ENCODE measurements at places on chromosomes 1 and 21. TPM values are rescaled to one million over a fixed set of nuclear protein-coding genes. Genes with fewer than 3 reads are reported as not detected.
A peak's percentile ranks its signal among the peaks of the same experiment; 100 is the strongest.

Gene CENPL
- 5.7 TPM for total RNA-seq

Gene A3GALT2
- total RNA-seq, result not detected

- no peak for DNase-seq
- no peaks in the 10 kb centered on the region for H3K27me3 ChIP-seq
- no peak overlapping the region for H3K27ac ChIP-seq
- no peaks in the 10 kb centered on the region for H3K4me1 ChIP-seq
- no peaks in the 10 kb centered on the region for H3K36me3 ChIP-seq
Observed at GRCh38 chr1:192284927-192285326, 31.9 kb upstream of the RGS21 start.

DNA sequence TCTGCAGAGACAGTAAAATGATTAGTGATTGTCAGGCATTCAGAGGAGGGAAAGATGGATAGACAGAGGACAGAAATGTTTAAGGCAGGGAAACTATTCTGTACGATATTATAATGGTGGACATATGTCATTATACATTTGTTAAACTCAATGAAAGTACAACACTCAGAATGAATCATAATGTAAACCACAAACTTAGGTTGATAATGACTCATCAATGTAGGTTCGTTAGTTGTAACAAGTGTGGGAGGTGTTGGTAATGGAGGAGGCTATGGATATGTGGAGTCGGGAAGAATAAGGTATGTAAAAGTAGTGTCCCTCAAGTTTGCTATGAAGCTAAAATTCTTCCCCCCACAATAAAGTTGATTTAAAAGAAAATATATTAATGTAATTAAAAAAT is 455.0 kb downstream of the BRINP3 start:
- no peak for DNase-seq
- H3K36me3 ChIP-seq, result no peaks in the 10 kb centered on the region
- H3K27ac ChIP-seq, result no peak overlapping the region
- no peak overlapping the region for H3K4me3 ChIP-seq

DNA sequence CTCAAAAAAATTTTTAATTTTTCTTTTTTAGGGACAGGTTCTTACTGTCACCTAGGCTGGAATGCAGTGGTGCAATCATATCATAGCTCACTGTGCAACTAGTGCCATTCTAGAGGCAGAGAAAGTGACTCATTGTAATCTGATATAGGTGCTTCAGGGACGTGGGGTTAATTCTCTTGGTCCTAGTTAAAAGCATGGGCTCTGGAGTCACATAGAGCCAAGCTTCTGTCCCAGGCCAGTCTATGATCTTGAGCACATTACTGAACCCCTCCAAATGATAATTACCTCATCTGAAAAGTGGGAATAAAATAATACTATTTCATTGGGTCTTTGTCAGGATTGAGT is 1.1 kb upstream of the ADIPOR1 start:
- no peak overlapping the region for H3K4me3 ChIP-seq
- H3K27me3 ChIP-seq, result no peaks in the 10 kb centered on the region
- no peak overlapping the region for H3K27ac ChIP-seq

DNA sequence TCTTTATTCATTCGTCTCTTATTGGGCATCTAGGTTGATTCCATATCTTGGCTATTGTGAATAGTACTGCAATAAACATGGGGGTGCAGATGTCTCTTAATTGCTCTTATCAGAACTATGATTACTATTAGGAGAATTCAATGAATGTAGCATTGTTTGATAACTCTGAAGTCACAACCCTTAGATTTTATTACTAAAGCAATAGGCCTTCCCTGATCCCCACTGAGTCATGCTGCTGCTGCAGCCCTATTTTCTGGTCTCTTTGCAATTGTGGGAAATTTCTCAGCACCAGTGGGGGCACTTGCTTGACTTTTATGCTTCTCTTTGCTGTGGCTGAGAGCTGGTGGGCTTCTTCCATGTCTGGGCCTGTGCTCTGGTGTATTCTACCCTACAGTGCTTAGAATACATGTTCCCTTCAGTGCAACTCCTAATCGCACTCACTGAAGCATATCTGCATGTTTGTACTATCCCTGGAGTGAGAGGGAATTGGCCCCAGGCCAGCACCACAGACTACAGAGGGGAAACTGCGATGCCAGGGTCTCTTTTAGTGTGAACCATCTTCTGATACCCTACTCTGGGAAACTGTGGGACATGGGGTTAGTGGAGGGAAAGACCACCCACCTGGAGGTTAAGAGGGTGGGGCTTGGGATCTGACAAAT is 52.2 kb upstream of the ROR1 start:
- no peaks in the 10 kb centered on the region for H3K4me1 ChIP-seq
- DNase-seq, result no peak
- H3K27ac ChIP-seq, result no peak overlapping the region
- no peaks in the 10 kb centered on the region for H3K36me3 ChIP-seq

DNA sequence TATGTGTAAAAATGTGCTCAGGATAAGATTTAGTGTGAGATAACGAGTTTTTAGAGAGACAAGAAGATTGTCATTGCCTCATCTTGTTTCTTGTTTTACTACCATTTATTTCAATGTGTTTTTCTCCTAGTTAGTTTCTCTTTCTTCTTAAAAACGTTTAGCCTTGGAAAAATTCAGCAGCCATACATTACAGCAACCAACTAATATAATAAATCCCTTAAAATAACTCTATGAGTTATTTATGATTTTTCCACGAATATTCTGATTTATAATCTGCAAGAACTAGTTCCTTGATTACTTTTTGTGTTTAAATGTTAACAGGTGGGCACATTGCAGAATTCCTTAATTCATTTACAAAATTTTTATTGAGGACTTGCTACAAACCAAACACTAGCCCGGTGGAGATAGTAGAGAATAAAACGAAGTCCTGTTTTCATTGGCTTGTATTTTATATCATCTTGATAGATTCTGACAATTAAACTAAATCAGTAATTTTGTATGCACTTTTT is 118.9 kb downstream of the OSBPL9 start:
- H3K4me1 ChIP-seq, result peaks cover 71% of the 10 kb centered on the region
- H3K27ac ChIP-seq, result no peak overlapping the region
- DNase-seq, result no peak
- H3K4me3 ChIP-seq, result no peak overlapping the region
- H3K27me3 ChIP-seq, result no peaks in the 10 kb centered on the region

GRCh38 chr1:222594789-222595188 is 5.1 kb upstream of the TAF1A start:
- H3K4me3 ChIP-seq, result no peak overlapping the region
- peaks cover 7% of the 10 kb centered on the region for H3K4me1 ChIP-seq
- no peak overlapping the region for H3K27ac ChIP-seq
- no peaks in the 10 kb centered on the region for H3K36me3 ChIP-seq
- DNase-seq, result no peak

GRCh38 chr1:81382561-81382960 is 418.2 kb upstream of the ADGRL2 start:
- H3K4me3 ChIP-seq, result no peak overlapping the region
- DNase-seq, result no peak
- H3K4me1 ChIP-seq, result no peaks in the 10 kb centered on the region
- H3K36me3 ChIP-seq, result no peaks in the 10 kb centered on the region
- H3K27me3 ChIP-seq, result no peaks in the 10 kb centered on the region
- H3K27ac ChIP-seq, result no peak overlapping the region

- no peaks in the 10 kb centered on the region for H3K27me3 ChIP-seq
- peak overlapping the region; percentile 85 for H3K27ac ChIP-seq
- H3K4me3 ChIP-seq, result no peak overlapping the region
- peaks cover 93% of the 10 kb centered on the region for H3K36me3 ChIP-seq
- DNase-seq, result no peak
Observed at GRCh38 chr21:45989355-45990048, 7.9 kb downstream of the COL6A1 start.

- H3K36me3 ChIP-seq, result no peaks in the 10 kb centered on the region
- no peaks in the 10 kb centered on the region for H3K4me1 ChIP-seq
- no peak for DNase-seq
- no peak overlapping the region for H3K27ac ChIP-seq
Observed at GRCh38 chr1:181396171-181396670, 87.1 kb upstream of the CACNA1E start.

DNA sequence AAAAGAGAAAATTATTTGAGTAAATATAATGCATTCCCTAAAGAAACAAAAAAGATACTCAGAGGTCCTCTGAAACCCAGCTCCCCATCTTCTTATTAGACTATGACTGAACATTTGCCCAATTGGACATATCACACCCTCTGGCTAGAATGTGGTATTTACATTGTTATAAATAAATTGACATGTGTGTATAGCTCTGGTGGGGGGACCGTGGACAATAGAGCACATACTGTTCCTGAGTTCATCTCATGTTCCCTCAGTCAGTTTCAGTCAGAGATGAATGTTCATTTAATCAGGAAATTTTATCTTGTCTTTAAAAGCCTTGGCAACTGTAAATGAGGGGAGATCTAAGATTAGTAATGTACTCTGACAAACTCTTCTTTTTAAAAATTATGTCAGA is 459.3 kb upstream of the ADAMTS5 start:
- H3K27me3 ChIP-seq, result no peaks in the 10 kb centered on the region
- DNase-seq, result no peak
- no peak overlapping the region for H3K27ac ChIP-seq
- no peak overlapping the region for H3K4me3 ChIP-seq
- H3K4me1 ChIP-seq, result peaks cover 31% of the 10 kb centered on the region

GRCh38 chr1:185694081-185694480 is 40.1 kb upstream of the HMCN1 start:
- no peak overlapping the region for H3K27ac ChIP-seq
- no peaks in the 10 kb centered on the region for H3K36me3 ChIP-seq

DNA sequence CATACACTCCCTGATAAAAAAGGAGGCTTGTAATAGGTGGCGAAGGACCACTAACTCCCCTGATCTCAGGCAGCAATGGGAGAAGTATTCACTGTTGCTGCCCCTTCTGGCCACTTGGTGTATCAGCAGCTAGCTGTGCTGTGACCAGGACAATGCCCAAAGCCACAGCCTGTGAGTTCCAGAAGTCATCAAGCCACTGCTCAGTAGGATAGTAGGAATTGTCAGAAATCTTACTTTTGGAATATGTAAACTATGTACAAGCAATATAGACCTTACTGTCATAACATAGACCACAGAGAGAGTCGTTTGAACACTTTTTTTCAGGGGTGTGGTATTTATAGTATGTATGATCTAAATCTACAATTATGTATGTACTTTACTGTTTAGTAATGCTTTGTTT is 248.3 kb upstream of the CAMK1G start:
- H3K36me3 ChIP-seq, result no peaks in the 10 kb centered on the region
- DNase-seq, result no peak
- H3K27ac ChIP-seq, result no peak overlapping the region
- no peaks in the 10 kb centered on the region for H3K4me1 ChIP-seq

GRCh38 chr21:30206551-30207251 is 9.2 kb downstream of the CLDN8 start:
- H3K36me3 ChIP-seq, result no peaks in the 10 kb centered on the region
- H3K4me3 ChIP-seq, result no peak overlapping the region
- no peak for DNase-seq
- H3K4me1 ChIP-seq, result no peaks in the 10 kb centered on the region
- no peak overlapping the region for H3K27ac ChIP-seq

GRCh38 chr1:178942285-178943198 is 71.7 kb upstream of the ANGPTL1 start:
- H3K4me1 ChIP-seq, result peaks cover 74% of the 10 kb centered on the region
- no peak overlapping the region for H3K4me3 ChIP-seq
- H3K27me3 ChIP-seq, result no peaks in the 10 kb centered on the region
- H3K36me3 ChIP-seq, result no peaks in the 10 kb centered on the region
- DNase-seq, result peak; percentile 78
- H3K27ac ChIP-seq, result no peak overlapping the region

Measured in esophagus muscularis mucosa (tissue), 4 donors.